IMR-90 (cell line): ENCODE measurements at places on chromosomes 3 and 15. TPM values are rescaled to one million over a fixed set of nuclear protein-coding genes. Genes with fewer than 3 reads are reported as not detected.

Gene CCNB2
- polyA plus RNA-seq: 45.2 and 54.6 TPM in 2 replicates

- no peak for DNase-seq
These were observed 24.5 kb downstream of the RASA2 start for GRCh38 chr3:141511361-141511760.

- DNase-seq: no peak
These were observed 126.9 kb upstream of the SLC7A14 start for GRCh38 chr3:170712798-170713197.

DNA sequence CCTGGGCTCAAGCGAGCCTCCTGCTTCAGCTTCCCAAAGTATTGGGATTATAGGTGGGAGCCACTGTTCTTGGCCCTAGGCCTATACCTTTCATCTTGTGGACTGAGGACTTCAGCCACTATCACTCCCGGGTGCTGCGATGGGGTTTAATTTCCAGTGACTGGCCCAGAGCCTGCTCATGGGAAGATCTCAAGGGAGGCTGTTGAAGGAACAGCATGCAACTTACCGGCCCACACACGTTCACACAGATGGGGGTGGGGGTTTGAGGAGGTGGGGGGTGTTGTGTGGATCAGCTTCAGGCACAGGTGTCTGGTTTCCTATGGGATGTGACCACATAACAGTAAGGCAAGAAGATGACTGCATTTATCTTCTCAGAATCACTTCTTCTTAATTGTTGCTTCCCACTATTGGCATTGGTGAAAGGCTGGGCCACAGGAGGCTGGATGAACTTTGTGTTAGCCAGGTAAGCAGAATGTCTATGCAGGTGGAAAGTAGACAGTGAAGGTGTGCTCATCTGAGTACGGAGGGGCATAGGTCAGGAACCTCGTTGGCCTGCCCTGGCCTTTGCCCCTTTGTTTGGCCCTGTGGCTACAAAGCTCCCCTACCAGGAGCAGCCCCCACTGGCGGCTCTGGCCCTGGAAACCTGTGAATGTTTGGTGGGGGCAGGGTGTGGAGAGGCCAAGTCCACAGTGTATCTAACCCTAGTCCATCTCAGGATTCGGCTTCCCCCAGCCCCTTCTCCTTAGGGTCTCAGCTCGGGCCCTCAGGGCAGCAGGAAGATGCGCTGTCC lies 1.4 kb upstream of the APBA2 start:
- DNase-seq: no peak

DNA sequence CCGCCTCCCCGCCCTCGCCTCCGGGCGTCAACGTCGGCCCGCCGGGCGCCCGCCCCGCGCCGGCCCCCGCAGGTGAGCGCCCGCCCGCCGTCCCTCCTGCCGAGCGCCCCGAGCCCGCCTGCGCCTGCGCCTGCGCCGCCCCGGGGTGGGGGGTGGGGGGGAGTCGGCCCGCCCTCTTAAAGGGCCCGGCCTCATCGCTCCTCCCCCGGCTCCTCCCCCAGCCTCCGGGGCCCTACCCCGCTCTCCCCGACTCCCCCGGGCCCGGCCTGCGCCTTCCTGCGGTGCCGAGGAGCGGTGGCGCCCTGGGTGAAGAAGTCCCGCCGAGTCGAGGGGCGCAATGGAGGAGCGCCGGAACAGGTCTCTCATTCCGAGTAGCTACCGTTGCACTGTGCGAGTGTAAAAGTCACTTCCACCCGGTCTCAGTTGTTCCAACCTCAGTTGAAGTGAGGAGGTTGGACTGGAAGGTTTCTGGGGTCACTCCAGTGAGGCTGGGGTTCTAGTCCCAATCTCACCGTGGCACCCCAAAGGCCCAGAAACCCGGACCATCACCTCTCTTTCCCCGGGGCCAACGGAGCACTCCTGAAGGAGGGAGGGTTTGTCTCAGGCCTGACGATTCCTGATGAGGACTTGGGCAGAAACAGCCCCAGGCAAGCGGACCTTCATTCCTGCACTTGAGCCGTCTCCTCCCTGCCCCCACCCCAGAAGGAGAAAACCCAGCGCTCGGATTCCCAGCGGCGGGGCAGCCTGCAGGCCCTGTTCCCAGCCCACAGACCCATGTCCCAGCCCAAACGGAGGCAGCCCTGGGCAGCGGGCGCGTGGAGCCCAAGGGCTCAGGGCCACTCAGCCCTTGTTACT lies 1.5 kb upstream of the TNK2 start:
- DNase-seq: peak; percentile 61

DNA sequence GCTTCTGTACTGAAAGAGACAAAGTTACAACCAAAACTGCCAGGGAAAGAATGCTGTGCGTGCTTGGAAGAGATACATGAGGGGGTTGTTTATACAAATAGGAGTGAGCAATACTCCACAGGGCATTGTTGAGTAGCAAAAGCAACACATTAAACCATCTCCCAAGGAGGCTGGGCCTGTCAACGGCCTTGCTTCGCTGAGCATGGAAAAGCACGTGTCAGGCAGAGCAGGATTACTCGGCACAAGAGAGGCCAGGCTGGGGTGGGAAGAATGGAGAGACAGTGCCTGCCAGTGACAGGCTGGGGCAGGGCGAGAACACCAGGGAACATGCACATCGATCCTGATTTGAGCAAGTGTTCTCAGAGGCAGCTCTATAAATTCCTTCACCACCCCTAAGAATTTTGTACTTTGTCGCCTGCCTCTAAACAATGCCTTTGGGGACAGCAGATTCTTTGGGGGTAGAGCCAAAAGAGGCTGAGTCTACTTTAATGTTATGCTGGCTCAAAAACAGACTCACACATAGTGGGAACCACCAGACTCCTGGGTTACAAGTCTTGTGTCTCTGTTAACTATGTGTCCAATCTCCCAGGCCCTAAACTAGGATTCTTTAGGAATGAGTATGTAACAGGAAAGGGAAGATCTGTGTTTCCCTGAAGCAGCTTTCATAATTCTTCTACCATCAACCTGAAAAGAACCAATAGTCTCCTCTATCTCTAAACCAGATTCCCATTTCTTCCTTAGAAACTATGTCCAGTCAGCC lies 67.2 kb downstream of the LIPC start:
- DNase-seq: peak; percentile 98

DNA sequence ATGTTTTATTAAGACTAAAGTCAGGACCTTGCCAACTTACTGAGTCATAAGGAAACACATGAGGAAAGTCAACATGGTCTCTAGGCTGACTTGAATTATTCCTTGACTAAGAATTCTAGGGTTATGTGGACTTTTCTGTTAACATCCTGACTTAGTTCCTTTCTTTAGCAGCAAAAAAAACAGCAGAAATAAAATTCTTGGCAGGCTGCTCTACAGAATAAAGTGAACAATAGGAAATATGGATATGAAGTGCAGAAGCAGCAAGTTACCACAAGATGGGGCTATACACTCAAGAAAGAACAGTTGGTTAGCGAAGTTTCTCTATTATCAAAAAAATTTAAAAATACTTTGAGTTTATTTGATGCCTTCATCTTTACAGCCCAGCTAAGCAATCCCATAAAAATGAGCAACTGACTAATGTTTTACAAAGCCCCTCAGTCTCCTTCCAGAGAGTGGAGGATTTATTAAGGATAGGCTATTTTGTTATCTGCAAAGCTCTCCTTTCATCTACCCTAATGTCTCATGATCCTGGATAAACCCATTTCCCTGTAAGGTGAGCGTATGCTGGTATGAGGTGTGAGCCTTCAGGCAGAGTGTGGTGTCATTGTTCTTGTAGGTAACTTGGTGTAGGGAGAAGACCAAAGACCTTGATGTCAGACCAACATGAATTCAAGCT lies 23.1 kb upstream of the MCCC1 start:
- peak; percentile 74 for DNase-seq

- no peak for DNase-seq
These were observed 365.1 kb upstream of the PLSCR5 start for GRCh38 chr3:146970236-146970635.

GRCh38 chr3:139124197-139124596 lies 79.5 kb upstream of the PRR23C start:
- no peak for DNase-seq
